Hematopoietic multipotent progenitor cell treated with erythropoietin and hydrocortisone succinate and interleukin-3 and kit ligand, for 6 days (in vitro differentiated cells): ENCODE measurements at places on chromosomes 2 and 18.

DNA sequence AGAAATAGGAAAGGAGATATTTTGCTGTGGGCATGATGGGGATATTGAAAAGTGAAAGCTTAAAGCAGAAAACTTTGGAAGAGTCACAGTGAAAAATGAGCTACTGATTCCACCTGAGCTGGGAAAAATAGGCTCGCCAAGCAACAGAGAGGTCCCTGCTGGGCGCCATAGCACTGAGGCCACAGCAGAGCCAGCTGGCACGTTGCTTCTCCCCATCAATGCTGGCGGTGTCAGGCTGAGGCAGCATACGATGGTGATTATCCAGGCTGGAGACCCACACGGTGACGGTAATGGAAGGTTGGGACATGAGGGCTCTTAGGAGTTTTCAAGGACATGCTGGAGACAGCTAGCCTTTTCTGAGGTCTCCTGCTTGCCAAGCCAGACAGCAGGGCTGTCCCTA is 25.8 kb upstream of the DTNB start:
- DNase-seq: no peak

DNA sequence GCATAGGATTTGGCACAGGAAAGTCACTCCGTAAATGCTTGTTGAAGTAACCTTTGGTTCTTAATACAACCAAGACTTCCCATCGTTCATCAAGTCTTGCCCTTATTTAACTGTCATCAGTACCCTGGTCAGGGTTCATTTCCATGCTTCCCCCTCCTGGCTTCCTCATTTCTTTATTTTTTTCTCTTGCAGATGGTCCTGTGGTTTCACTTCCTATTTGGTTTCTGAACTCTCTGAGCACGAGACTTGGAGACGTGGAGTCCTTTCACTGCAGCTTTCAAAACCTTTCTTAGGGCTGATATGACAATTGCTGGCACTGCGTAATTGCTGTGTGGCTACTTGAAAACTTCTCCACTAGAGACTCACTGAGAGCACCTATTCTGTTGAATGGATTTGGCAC is 59.9 kb upstream of the PID1 start:
- DNase-seq: peak; percentile 34

DNA sequence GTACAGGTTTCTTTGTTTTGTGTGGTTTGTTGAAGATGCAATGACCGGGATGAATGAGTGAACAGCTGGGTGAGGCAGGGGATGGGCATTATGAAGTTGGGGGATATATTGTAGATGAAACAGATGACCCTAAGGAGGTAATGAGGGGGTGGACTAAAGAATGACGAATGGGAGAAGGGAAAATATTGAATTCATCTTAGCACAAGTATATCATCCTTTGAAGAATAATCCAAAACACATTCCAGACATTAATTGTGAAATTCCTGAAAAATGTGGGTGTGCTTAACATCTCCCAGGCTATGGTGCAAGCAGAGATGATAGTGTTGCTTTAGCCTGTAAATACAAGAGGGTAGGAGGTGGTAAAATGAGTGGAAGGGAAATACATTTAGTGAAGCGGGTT is 5.8 kb downstream of the CRIM1 start:
- no peak for DNase-seq

- DNase-seq: no peak
These were observed 168.7 kb upstream of the SIX3 start for GRCh38 chr2:44772669-44773378.

DNA sequence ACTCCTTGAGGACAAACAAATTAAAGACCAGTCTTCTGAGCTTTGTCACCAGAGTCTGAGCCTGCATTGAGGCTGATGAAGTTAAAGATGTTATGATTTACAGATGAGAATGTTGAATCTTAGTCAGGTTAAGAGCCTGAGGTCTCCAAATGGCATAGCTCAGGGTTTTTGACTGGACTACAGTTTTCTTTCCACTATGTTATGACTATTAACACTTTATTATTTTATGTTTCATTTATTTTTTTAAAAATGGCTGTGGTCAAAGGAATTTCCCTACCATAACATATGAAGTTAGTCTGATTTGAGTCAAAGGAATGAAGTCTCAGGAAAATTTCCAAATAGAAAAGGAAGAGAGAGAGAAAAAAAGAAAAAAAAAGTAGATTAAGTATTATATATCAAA is 39.7 kb upstream of the CWC22 start:
- DNase-seq: no peak

DNA sequence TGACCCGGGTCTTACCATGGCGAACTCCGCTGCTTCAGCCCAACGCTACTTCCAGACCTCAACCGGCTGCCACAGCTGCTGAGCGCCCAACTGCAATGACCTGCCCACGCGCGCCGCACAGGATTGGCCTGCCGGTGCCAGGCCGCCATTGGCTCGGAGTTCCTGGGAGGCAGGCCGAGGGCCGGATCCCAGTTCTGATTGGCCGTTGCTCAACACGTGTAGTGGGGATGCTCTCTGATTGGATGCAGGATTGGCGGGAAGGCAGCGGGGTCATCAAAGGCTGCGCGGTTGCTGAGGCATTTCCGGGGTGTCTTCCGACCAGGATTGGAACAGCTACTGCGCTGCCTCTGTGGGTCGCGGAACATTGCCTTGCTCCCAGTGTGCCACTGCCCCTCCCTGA is at the start of gene TUBA3E:
TSS of gene TUBA3E (minus strand) at position 97 of the 400 bp plus-strand sequence. CDS start at position 18, 79 bp downstream.
- no peak for DNase-seq

DNA sequence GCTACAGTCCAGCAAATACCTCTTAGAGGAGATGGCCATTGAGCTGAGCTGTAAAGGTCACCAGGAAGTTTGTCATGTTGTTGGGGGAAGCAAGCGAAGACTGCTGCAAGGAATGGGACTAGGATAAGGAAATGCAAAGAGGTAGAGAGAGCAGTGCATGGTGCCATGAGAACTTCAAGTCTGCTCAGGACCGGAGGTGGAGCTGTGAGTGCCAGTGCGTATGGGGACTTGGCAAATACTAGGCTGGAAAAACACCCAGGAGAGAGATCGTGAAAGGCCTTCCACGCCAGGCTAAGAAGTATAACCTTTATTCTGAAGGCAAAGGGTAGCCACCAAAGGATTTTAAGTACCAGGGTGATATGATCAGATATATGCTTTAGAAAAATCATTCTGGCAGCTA is 71.3 kb downstream of the MEIS1 start:
- DNase-seq: no peak

- no peak for DNase-seq
These were observed 35.3 kb downstream of the RAB31 start for GRCh38 chr18:9743200-9744016.

DNA sequence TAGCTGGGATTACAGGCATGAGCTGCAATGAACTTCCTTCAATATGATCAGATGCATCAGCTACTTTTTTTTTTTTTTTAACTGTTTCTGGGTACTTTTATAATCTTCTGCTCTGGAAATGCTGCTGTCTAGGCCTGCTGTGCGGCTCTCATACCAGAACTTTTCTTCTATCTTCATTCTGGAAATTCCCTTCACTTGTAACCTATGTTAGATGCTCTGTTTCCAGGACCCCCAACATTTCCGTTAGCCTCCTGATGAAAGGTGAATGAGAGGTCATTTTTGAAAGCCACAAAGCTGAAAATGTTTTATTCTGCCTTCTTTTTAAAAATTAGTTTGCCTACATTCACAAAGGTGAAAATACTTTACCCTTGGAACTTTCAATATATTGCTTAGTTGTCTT is 8.6 kb downstream of the AGFG1 start:
- DNase-seq: no peak

GRCh38 chr2:158443606-158444005 is 12.9 kb downstream of the CCDC148 start:
- no peak for DNase-seq

- no peak for DNase-seq
These were observed 34.0 kb downstream of the ST6GAL2 start for GRCh38 chr2:106851881-106852501.

DNA sequence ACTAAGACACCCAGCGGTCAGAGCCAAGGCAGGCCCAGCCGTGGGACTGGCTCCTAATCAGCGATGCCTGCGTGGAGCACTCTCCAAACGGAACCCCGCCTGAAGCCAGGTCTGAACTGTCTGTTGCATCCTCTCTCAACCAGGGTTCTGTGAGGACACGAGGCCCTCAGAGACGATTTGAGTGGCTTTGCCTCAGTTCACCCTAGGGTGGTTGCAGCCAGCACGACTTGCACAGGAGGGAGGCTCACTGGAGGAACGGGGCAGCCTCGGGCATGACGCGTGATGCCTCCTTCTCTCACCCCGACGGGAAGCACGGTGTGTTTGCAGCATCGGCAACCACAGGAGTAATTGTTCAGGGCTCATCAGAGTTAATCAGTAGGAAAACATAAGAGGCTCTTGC is 336.4 kb downstream of the EIPR1 start:
- DNase-seq: no peak

GRCh38 chr2:15965564-15966019 is 25.2 kb downstream of the MYCN start:
- DNase-seq: no peak

DNA sequence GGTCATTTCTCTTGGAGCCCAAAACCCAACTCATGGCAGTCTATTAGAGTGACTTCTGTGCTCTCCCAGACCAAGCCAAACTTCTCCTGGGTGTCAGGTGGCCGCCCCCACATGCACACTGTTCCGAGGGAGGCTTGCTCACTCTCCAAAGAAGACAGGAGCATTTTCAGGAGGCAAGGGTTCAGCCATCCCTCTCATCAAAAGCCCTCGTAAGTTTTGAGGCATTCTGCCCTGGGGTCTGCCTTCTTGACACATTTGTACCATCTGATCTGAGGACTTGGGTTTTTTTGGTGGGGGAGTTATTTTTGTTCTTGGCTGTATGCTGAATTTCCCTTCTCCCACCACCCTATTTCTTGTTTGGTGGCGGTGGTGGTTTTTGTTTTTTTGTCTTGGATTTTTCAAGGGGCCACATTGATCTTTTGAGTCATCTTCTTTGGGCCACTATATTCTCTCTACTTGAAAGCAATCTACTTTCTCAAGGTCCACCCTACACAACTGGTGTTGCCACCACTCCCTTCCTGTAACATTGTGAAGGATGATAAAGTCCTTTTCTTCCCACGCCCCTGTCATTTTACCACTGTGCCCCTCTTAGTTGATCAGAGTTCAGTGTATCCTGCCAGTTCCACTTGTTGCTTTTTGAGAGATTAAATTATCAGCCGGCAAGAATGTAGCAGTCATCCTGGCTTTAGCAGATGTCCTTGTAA is 255.8 kb downstream of the CYP26B1 start:
- peak; percentile 79 for DNase-seq

DNA sequence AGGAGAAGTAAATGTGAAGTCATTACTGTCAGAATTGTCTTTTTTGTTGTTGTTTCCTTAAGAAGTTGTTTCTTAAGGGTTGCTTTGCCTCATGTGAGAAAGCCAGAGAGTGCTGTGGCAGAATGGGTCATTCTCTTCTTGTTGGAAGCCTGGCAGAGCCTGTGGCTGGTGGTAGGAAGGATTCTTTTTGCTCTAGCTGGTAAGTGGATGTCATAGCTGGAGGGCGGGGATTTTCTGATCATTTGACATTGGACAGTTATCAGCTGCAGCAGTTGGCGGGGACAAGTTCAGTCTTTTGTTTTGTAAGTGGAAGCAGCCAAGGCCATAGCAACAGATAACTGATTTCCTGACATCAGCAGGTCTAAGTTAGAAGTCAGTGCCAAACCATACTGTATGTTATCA is 5.5 kb upstream of the RMDN2 start:
- DNase-seq: peak; percentile 95

GRCh38 chr2:172925600-172925999 is 150.0 kb upstream of the MAP3K20 start:
- no peak for DNase-seq

GRCh38 chr2:216016581-216016980 is 3.2 kb upstream of the MREG start:
- no peak for DNase-seq

GRCh38 chr2:71510196-71510807 is 56.9 kb downstream of the DYSF start:
- DNase-seq: peak; percentile 80

DNA sequence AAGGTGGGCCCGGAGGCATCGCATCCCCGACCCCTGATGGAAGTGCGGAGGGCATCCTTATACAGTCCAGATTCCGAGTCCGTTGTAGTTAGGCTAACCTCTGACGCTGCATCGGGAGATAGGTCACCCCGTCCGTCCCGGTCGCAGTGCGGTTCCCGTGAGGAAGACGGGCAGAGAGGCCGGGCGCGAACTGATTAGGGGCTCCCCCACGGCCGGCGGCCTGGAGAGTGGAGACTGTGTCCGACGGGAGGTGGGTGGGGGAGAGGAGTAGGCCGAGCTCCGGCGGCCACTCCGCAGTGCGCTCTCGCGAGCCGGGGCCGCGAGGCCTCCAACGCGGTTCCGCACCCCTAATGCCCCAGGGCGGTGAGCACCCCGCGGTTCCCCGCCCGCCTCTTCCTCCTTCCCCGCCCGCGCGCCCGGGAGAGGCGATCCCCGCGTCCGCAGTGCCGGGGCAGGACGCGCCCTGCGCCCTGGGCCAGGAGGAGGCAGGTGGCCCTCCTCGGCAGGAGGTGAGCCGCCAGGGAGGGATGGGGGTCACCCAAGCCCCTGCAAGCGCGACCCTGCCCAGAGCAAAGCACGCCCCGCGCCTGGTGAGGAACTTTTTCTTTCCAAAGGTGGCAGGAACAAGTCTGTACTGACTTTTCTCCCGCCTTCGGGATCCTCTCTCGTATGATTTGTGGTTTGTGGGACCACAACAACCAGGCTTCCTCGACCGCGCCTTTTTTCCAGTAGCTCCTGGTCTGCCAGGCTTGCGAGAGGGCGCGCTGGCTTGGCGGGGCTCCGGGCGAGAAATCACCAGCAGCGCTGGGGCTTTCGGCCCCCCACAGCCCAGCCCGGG is 1.4 kb upstream of the SP5 start:
- DNase-seq: no peak

DNA sequence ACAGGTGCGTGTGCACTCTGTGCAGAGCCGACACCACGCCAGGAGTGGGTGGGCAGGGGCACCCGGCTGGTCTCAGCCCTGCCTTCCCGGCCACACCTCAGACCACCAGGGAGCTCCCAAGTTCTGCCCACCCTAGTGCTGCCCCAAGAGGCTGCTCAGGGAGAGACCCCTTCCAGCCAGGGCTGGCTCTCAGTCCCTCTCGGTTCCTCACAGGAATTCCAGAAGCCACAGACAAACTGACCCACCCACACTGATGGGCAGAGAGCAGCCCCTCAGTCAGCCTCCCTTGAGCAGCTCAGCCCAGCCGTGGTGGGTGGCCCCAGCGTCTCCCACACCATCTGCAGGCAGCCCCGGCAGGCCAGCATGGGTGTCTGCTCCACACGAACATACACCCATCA is 33.8 kb downstream of the GPC1 start:
- no peak for DNase-seq

DNA sequence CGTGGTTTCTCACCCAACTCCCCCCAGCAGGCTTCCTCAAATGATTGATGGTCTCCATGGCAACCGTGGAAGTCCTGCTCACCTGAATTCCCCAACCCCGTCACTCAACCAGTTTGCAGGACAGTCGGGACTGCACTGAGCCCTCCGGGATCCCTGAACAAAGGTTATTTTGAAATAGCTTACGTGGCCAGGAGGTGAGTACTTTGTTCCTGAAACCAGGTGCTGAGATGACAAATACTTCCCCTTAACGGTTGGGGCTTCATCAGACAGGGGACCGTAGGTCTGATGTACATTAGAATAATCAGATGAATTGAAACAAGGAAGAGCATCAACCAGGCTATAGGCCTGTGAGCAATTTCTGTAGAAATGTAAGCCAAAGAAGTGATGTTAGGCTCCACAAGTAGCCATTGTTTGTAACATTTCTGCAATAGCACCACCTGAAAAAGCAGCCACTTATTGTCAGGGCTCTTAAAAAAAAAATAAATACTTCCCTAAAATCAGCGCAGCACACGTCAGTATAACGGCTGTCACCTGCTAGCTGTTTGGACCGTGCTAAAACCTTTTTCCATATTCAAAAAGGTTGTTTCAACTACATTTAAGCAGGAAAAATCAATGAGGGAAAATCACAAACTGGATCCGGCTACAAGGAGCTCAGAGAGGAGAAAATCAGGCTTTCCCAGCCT is 206.4 kb upstream of the ID2 start:
- DNase-seq: no peak
